Stimulated activated CD4-positive, alpha-beta T cell treated with anti-CD3 and anti-CD28 coated beads, Interleukin-15, amount 100 ng/mL, for 1 hour (primary cell): ENCODE measurements at places on chromosomes 7 and 10.

GRCh38 chr10:17912754-17913153 is 39.0 kb upstream of the SLC39A12 start:
- no peak for DNase-seq

GRCh38 chr10:95229724-95230627 is 35.9 kb downstream of the ACSM6 start:
- no peak for DNase-seq

- no peak for DNase-seq
Measured at GRCh38 chr10:133278577-133279265, 2.1 kb upstream of the ADAM8 start.

DNA sequence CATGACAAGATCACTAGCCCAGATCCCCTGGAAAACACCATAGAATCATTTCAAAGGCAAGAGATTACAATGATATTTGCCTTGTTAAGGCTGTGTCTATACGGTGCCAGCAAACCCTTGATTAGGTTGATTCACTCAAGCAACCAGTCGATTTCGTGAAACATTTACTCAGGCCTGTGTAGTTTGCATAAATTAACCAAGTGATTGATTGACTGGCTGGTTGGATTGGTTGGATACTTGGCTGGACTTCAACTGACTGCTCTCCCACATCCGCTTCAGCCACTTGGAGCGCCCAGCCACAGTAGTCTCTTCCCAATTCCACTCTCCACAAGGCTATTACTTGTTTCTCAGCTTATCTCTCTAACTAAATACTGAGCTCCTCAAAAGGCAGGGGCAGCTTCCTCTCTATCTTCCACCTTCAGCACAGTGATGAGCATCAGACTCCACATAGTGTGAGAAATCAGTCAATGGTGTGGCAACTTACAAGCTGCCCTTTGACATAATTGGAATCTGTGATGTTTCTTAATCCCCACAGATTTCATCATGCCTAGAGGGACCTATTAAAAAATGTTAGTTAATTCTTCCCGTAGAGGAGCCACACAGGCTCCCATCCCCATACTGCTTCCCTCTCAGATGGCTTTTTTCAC is 217.4 kb downstream of the GRM8 start:
- DNase-seq, result no peak

DNA sequence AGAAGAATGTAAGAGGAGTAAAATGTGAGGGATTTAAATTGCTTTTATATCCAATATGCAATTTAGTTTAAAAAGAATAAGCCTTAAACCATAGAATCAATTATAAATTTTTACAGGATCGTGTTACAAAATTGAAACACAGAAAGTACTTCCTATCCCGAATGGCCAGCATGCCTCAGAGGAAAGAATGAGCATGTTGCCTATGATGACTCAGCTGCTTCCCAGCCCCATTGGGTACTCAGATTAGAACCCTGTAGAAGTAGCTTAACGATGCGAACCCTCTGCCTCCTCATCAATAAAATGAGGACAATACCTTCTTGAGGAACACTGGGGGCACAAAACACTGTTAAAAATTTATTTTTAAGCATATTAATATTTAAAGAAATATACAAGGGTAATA is 113.4 kb upstream of the CDK1 start:
- no peak for DNase-seq

DNA sequence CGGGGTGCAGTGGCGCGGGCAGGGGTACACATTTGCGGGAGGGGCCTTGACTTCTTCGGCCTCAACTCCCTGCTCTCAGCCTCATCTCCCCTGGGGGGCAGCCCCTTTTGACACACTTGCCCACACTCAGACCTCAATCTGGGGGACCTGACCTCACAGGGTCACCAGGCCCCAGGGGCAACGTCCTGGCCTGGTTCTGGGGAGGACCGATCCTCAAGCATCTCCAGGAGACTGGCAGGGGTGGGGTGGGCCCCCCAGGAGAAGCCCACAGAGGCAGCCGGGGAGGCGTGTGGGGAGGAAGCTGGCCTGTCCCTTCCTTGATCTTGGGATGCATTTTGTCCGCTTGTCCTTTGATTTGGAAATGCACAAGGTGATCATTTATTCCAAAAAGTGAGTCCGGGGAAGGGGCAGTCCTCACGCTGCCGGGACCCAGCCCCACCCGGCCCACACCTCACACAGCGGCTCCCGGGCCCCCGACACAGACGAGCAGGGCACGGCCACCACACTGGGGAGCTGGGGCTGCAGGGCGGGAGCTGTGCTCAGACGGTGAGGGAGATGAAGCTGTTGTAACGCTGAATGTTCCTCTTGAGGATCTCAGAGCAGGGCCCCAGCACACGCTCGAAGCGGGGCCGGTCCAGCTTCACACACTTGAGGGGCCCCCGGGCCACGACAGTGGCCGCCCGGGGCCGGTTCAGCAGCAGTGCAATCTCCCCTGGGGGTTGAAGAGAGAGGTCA is 30.4 kb upstream of the PDGFA start:
- DNase-seq, result no peak

GRCh38 chr10:73207883-73208282 is 39.2 kb downstream of the DNAJC9 start:
- no peak for DNase-seq

DNA sequence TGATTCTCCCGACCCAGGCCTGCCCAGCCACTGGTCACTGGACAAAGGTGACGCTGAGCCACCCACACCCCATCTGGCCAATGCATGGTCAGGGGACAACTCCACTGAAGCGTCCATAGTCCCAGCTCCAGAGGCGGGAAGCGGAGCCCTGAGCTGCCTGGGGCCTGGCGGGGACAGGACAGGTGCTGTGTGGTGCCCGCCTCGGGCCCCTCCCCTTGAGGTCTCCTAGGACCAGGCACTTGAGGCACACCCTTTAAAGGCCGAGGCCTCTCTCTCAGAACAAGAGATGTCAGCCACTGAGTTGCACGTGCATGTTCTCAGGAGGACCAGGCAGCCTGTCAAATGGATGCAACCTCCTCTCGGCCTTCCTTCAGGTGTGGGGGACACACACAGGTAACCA is 52.5 kb upstream of the PPP2R2D start:
- no peak for DNase-seq

- no peak for DNase-seq
Measured at GRCh38 chr10:67297637-67298181, 371.9 kb downstream of the LRRTM3 start.

DNA sequence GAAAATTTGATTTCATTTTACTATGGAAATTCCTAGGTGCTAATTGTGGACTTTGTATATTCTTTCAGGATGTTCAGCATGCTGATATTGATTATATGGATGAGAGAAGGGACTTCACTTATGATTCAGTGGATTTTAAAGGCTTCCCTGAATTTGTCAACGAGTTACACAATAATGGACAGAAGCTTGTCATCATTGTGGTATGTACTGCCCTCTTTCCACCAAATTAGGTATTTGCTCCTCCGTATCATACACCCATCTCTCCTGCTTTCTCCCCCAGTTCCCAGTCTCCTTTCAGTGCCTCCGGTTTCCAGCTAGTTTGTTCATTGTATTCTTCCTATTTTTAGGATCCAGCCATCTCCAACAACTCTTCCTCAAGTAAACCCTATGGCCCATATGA is 34.6 kb downstream of the MGAM start:
- no peak for DNase-seq

DNA sequence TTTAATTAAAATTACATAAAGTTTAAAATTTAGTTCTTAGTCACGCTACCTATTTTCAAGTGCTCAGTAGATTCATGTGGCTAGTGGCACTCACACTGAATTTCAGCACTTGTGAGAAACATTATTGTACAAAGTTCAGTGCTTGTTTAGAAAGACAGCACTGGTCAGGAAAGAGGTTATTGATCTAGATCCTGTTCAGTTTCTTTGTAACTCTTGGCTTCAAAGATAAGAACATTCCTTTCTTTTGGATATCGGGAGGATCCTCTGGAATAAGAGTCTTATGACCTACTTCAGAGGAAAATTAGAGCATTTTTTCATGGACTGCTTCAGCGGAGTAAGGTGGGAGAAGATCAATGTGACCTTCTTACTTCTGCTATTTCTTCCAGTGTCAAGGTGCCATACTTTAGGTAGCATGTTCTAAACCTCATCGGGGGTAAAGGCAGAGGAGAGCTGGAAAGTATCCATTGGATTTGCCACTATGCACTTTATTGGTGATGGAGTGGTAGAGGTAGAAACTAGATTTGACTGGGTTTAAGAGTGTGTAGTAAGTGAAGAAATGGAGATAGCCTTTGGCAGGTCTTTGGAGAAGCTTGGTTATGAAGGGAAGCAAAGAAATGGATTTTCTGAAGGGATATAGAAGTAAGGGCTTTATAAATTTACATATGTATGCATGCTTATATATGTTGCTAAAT is 39.9 kb downstream of the PHYHIPL start:
- no peak for DNase-seq

DNA sequence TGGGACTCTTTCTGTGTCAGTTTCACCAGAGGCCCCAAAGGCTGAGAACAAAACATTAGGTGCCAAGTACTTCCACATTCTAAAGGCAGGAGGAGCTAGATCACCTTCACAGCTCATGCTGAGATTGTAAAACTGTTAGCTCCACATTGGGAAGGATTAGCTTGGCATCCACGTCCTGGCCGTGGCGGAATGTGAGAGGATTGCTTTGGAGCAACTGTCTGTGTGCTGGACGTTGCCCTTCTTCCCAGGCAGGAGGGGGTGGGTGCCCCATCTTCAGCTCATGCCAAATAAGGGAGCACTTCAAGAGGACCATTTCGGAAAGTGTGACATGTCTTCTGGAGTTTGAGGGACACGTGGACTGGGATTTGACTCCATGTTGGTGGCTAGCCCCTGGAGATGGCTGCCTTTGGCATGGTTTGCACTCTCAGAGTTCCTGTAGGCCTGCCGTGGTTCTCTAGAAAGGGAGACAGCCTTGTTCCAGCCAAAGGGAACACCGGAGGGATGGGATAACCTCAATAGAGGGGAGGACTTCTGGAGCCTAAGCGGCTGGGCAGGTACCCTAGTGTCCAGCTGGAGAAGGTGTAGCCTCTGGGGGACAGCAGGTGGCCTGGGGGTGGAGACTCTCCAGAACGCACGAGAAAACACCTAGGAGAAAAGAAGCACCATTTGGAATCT is 19.9 kb upstream of the FMC1 start:
- no peak for DNase-seq

GRCh38 chr7:157743781-157744525 is 407.1 kb downstream of the DNAJB6 start:
- DNase-seq, result no peak

- DNase-seq, result no peak
Measured at GRCh38 chr7:30771880-30772425, 736 bp downstream of the MINDY4 start.

GRCh38 chr7:314853-315252 is 24.9 kb downstream of the FOXL3 start:
- no peak for DNase-seq

- no peak for DNase-seq
Measured at GRCh38 chr7:22799633-22800032, 23.0 kb downstream of the TOMM7 start.

GRCh38 chr10:42975005-42975493 is 101.8 kb upstream of the RET start:
- DNase-seq, result no peak

- no peak for DNase-seq
Measured at GRCh38 chr7:34042406-34042805, 137.1 kb downstream of the BMPER start.

- DNase-seq, result no peak
Measured at GRCh38 chr10:43166207-43166879, 28.1 kb downstream of the CSGALNACT2 start.

DNA sequence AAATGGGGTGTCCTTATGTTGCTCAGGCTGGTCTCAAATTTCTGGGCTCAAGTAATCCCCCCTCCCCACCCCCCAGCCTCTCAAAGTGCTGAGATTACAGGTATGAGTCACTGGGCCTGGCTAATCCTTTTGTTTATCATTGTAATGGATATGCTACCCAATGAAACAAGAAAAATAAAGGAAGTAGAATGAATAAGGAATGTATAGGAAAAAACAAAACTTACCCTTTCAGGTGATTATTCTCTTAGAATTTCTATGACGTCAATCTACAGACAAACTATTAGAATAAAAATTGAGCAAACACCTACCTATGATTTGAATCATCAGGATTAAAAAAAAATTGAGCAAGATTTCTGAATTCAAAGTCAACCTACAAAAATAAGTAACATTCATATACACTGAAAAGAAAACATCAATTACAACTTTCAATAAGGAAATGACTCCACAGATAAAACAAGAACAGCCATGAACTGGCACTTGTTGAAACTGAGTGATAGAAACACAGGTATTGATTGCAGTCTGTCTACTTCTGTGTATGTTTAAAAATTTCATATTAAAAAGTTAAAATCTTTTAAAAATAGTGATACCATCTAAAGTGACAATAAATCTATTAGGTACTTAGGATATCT is 12.2 kb downstream of the ADAM12 start:
- no peak for DNase-seq

DNA sequence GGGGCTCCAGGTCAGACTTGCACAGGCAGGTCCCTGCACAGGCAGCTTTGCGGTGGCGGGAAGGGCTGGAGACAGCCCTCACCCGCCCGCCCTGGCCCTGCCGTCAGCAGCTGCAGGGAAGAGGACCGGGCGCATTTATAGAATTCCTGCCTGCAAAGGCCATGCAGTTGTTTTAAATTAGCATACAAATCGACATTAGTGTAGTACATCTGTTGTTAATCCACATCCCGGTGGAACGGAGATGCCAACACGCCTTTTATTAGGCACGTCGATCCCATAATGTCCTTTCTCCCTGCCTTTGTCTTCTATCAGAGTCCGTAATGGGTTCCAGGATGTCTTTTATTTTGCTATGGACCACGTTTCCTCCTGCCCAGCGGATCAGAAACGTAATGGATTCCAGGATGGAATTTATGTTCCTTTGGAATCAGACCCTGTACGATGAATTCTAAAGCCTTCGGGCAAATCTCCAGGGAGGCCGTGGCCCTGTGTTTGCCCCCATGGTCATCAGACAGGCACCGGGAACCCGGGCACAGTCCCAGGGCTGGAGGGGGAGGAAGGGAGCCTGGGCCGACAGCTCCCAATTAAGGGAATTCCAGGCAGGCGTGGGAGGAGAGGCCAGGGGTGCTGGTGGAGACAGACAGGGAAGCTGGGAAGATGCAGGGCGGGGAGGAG is 123.9 kb downstream of the COL26A1 start:
- no peak for DNase-seq

GRCh38 chr7:155032978-155033377 is 30.1 kb upstream of the PAXIP1 start:
- no peak for DNase-seq

DNA sequence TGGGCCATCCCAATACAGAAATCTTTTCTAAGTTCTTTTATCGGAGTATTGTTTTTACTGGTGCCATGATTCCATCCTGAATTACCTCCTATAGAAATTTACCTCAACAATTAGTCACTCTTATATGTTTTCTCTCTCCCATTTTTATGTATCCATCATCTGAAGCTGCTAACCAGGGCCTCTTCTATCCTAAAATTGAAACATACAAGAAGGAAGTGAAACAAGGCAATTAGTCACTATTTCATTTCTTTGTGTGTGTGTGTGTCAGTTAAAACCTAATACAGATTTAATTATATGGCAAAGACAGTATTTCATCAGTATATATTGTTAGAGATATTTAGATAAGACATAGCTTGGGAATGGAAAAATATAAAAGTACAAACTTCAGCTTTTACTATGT is 148.4 kb upstream of the AHR start:
- DNase-seq, result no peak

GRCh38 chr10:93766918-93767317 is 9.2 kb downstream of the LGI1 start:
- DNase-seq, result no peak
